COR-L47 (cell line): ENCODE measurements at places on chromosomes 7 and 10.

DNA sequence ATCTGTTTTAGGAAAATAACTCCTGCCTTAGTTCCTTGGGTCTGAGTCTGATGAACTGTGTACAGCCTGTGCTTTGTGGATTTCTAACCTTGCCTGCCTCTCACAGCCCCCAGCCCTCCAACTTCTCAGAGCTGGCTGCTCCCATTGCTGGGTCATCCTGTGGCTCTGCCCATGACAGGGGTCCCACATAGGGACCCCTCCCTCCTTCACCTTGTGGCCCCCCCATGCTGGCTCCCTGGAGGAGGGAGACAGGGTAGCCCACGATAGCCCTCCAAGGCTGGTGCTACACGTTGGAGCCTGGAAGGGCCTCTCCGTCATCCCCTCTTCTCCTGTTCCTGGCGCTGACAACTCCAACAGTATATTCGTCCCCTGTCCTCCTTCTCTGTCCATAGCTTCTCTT is 2.8 kb upstream of the DENND2A start:
- no peak for DNase-seq

DNA sequence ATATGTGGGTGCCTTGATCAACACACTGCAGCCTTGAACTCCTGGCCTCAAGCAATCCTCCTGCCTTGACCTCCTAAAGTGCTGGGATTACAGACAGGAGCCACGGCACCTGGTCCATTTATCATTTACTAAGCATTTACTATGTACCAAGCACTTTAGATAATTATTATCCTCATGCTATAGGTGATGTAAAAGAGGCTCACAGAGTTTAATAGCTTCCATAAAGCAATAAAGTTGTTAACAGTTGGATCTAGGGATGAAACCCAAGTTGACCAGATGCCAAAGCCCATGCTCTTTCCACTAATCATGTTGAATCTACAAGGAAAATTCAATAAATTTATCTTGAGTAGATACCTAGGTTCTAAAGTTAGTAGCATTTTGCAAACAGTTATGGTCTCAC is 5.0 kb downstream of the NAPEPLD start:
- no peak for DNase-seq

DNA sequence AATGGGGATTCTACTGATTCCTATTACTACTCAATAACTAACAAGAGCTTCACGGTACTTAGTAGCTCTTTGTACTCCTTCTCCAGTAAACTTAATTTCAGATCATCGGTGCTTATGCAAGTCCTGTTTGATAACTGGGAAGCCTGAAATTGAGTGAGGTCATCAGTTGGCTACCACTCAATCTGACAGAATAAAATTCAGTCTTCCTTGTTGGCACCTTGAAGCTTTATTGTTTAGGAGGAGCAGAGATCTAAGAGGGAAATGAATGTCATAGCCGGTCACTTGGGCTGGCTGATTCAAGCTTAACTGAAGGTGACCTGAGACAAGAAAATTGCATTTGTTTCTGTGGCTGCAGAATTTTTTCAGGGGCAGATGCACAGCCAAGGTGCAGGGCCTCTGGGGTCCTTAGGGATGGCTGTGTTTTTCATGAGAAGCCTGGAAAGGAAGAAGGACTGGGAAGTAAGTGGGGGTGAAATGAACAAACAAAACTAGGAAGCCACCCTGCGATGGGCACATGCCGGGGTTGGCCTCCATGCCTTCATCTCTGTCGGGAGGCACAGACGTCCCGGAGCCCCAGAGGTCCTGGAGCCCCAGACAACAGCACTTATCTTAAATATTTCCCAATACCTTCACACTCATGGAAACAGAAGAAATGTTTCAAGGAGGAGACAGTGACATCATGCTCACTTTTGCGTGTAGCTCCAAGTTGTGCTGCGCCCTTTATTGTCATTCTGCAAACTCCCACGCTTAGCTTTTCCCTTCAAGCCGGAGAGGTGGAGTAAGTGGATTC is 85.0 kb upstream of the KIF5B start:
- no peak for DNase-seq

- no peak for DNase-seq
Observed at GRCh38 chr10:43231523-43232078, 35.3 kb downstream of the RASGEF1A start.

GRCh38 chr7:37282927-37283326 is 165.7 kb downstream of the ELMO1 start:
- no peak for DNase-seq

DNA sequence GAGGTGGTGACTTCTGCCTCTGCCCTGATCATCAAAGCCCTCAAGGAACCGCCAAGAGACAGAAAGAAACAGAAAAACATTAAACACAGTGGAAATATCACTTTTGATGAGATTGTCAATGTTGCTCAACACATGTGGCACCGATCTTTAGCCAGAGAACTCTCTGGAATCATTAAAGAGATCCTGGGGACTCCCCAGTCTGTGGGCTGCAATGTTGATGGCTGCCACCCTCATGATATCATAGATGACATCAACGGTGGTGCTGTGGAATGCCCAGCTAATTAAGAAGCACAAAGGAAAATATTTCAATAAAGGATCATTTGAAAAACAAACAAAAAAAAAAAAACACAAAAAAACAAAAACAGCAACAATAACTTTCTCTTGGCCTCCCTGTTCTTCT is 59.5 kb upstream of the TOMM7 start:
- DNase-seq, result no peak

DNA sequence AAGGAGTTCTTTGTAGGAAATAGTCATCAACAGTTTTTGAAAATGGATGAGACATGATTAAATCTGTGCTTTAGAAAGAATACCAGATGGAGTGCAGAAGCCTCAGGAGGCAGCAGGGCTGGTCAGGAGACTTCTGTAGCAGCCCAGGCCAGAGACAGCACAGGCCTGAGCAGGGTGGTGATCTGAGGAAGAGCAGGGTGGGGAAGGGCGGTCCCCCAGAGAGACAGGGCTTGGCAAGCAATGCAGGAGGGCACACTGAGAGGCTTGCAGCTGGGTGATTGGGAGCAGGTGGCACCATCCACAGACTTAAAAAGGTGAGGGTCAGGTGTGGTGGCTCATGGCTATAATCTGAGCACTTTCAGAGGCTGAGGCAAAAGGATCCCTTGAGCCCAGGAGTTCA is 4.3 kb upstream of the SMKR1 start:
- no peak for DNase-seq

GRCh38 chr10:129809841-129810240 is 154.2 kb downstream of the EBF3 start:
- no peak for DNase-seq

DNA sequence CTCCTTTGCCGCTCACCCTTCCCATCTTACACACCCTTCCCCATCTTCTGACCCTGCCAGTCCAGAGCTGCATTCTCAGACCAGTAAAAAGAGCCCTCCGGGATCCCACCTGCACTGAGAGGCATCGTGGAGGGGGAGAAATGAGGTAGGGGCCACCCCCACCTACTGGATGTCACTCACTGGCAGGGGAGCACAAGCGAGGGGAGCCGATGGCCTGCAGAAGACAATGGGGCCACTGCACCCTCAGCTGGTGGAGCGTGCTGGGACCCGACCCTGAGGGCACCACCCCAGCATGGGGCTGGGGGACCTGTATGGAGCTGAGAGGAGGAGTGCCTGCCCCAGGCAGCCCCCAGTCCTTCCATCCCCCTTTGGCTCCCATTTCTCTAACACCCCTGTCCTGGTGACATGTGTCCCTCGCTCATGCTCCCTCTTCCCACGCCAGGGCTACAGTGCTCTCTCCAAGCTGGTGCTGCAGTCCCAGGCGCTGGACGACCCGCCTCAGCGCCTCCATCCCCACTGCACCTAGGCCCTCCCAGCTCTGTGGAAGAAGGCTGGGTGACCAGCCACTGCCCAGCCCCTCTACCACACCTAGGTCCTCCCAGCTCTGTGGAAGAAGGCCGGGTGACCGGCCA is 49.8 kb downstream of the RASGEF1A start:
- DNase-seq, result no peak
